Stimulated activated CD4-positive, alpha-beta T cell treated with anti-CD3 and anti-CD28 coated beads, TNF-alpha, amount 100 ng/mL, for 1 hour (primary cell): ENCODE measurements at places on chromosomes 5 and 9.

GRCh38 chr9:101477214-101477613 is 41.6 kb upstream of the ALDOB start:
- no peak for DNase-seq

- DNase-seq: no peak
Observed at GRCh38 chr9:88661759-88662158, 126.8 kb downstream of the NXNL2 start.

GRCh38 chr5:64298586-64298985 is 132.9 kb downstream of the RNF180 start:
- DNase-seq: no peak

GRCh38 chr9:134469041-134469875 is 143.0 kb downstream of the RXRA start:
- DNase-seq: no peak

DNA sequence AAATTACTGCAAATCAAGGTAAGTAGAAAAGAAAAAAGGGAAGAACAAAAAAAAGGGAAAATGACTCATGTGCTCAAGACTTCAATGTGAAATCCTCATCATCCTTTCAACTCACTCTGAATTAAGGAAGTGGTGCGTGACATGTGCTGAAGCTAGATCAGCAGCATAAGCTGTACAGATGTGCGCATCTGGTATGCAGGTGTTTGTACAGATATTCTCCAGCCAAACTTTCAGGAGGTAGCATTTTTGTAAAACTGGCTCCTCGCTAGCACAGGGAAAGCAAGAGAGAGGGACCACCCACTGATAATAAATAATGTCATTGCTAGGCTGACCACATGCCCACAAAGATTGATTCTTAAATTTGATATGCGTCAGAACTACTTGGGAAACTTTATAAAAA is 253.9 kb upstream of the RGMB start:
- no peak for DNase-seq

DNA sequence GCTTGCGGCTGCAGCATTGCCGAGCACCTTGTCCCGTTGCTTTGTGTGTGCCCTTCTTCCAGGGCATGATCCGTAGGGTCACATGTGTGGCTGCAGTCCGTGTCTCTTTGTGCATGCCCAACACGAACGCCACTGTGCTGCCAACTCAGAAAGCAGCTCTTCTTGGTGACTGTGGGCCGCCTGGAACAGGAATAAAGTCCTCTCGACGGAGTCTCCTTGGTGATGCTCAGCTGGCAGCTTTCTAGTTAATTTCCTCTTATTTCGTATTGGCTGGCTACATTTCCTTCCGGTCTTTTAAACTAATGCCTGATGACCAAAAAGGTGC is 5.8 kb downstream of the EXOC3 start:
- no peak for DNase-seq

DNA sequence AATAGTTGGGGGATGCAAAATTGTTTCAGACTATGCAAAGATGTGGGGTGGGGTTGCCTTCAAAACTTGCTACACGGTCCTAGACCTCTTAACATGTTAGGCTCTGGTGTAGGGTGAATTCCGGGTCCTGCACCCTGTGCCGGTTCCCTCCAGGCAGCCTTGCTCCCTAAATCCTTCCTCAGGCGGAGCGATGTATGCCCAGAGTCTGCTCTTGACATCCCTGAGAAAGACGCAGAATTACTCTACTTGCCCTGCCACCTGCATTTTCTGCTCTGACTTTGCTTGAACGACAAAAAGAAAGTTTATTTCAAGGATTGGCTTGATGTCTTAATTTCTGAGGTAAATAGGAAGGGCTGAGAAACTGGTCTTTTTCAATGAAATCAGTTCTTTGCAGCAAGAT is 691 bp downstream of the THBS4 start:
- DNase-seq: no peak

GRCh38 chr5:158751961-158752655 is 347.6 kb downstream of the EBF1 start:
- DNase-seq: no peak

DNA sequence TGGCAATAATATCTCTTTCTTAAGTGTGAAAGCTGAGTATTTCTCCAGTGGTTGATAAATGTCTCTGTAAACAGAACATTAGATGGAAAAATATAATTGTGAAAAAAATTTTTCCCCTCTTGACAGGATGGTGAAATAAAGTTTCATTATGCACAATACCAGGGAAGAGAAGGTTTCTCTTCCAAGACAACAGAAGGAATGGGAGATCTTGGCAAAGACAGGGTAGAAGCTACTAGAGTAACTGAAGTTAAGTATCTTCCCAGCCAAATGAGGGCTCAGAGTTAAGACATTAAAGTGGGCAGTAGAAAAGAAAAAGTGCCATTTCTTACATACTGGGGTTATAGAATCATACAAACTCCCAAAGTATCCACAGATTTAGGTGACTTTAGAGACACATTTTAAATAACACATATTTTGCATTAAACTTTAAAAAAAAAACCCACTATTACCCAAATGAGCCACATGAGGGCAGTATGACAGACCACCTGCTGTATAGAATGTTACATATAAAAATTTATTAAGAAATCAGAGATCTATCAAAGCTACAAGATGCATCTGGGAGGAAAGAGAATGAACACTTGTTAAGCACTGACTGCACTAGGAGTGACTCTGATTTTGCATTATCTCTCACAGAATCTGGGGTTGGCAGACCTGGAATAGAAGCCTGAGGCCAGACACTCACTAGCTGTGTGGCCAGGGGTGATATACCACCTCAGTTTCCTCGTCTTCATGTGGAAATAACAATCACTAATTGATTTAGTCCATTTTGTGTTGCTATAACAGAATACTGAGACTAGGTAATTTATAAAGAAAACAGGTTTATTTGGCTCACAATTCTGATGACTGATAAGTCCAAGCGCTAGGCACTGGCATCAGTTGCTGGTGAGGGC is 98.5 kb downstream of the ARSB start:
- no peak for DNase-seq

DNA sequence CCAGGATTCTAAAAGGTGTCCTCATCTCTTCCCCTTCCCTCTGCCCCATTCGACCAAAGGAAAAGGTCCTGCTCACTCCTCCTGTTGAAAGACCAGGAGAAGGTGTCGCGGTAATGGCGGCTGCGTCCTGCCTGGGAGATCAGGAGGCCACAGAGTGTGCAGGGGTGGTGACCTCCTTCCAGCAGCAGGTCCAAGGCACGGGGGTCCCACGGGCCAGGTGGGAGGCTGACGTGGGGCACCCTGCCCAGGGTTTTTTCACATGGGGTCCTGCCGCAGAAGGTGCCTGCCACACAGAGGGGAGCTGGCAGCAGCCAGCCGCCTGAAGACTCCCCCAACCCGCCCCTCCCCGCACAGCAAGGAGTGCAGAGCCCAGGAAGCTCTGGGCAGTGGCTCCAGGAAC is 22.2 kb upstream of the ADAMTS2 start:
- DNase-seq: no peak
